ENCODE measurements at places on chromosomes 3 and 15.
A peak's percentile ranks its signal among the peaks of the same experiment; 100 is the strongest.

GRCh38 chr3:122468896-122469533 is 45.7 kb downstream of the KPNA1 start:
- no peak for DNase-seq

- DNase-seq, result no peak
Measured at GRCh38 chr3:46208167-46208704, at the start of gene CCR1. CCR1 (minus strand) TSS chr3:46208313; CDS start chr3:46204313, 4,000 bp downstream.

- no peak for DNase-seq
Measured at GRCh38 chr15:53665930-53666329, 93.5 kb downstream of the WDR72 start.

GRCh38 chr3:183108001-183108449 is 8.7 kb upstream of the MCCC1 start:
- no peak for DNase-seq

- DNase-seq, result no peak
Measured at GRCh38 chr3:24520101-24520495, 25.4 kb upstream of the THRB start.

GRCh38 chr15:38530113-38530512 is 34.5 kb downstream of the RASGRP1 start:
- no peak for DNase-seq

DNA sequence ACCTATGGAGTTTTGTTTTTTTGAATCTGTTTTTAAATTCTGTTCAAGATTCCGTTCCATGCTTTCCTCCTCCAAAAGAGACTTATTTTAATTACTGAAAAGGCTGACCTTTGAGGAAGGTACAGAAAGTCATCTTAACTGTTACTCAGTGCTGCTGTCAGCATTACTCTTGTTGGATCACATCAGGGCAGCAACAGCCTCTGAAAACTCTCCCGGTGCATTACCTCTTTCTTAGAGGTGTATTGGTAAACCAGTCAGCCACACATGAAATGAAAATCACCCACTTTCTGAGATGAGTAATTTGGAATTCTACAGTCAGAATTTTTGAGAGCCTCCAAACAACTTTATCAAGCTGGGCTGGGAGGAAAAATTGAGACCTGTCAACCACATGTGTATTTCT is 88.5 kb upstream of the LIMD1 start:
- no peak for DNase-seq

DNA sequence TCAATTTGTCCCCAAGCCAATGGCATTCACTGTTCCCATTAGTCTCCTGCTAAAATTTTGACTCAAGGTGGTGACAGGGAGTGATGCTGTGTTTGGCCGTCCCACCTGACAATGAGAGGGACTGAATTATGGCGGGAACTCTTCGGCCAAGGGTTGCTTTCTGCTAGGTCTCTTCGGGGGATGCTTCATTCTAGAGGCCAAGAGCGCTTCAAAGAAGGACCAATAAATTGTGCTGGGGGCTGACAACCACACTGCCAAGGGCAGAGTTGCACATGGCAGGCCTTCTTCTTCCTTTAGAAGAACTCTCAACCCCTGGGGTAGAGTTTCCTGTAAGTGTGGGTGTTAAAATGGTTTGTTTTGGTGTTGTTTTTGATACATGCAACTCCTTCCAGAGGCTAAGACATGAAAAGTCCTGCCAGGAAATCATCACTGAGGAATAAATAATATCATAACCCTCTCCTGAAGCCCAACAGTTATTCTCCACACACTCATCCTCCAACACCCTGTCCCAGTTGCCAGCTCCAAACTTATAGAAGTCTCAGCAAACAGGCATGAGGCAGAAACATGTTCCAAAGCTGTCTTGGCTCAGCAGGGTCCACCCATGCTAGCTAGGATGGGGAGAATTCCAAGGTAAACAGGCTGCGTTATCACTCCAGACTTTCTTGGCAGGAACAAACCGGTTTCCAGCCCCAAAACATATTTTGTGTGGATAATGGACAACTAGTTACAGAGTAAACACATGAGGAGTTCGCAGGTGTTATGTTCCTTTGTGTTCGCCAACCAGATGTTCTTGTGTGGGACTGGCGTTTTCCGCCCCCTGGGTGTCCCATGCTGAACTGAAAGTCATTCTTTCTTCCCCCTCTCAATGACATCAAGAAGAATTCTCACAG is 396.7 kb upstream of the RGMA start:
- DNase-seq, result no peak

GRCh38 chr3:89859757-89860156 is 752.3 kb downstream of the EPHA3 start:
- no peak for DNase-seq

GRCh38 chr15:38538328-38539007 is 26.1 kb downstream of the RASGRP1 start:
- DNase-seq, result no peak

- DNase-seq, result no peak
Measured at GRCh38 chr15:100211855-100212850, 129.6 kb downstream of the ADAMTS17 start.

GRCh38 chr3:37574177-37574943 is 287.3 kb upstream of the CTDSPL start:
- DNase-seq, result no peak

GRCh38 chr15:39127925-39128617 is 452.8 kb upstream of the THBS1 start:
- peak; percentile 31 for DNase-seq

- no peak for DNase-seq
Measured at GRCh38 chr3:117059956-117060270, 350.3 kb downstream of the TUSC7 start.

DNA sequence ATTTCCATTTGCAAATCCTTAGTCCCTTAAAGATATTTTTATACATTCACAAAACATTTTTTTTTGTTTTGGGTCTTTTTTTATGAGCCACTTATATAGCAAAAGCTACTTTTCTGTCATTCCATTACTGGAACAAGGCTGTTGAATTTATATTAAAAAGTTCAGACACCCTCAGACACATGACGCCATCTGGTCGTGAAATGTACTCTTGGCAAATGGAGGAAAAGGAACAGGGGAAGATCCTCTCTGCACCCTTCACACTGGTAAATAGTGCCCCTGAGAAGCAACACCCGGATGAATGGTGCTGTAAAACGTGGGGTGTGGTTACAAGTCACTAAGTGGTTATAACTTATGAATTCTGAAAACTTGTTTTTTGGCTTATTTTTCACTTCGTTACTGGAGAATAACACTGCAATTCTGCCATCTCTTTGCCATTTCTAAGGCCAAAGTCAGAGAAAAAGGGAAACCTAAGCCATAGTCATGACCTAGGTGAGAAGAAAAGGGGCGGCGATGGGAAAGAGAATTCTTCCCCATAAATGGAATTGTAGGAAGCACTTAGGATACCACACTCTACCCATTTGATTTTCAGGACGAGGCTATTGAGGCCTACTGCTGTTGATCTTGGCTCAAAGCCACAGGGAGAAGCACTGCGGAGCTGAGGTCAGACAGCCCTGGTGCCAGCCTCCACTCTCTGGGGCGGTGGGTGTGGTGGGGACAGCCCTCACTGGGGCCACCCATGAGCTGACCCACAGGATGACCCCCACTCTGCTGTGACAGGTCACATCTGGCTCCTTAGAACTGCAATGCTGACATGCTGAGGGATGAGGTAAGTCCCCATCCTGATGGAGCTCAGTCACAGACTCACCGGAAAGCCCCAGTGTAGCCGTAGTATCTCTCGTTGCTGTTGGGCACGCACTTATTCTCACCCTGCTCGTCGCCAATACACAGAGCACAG is 21.9 kb downstream of the LTF start:
- DNase-seq, result no peak

- no peak for DNase-seq
Measured at GRCh38 chr15:63449731-63450130, 54.7 kb upstream of the USP3 start.

- no peak for DNase-seq
Measured at GRCh38 chr3:195836476-195837135, 24.9 kb upstream of the MUC4 start.

DNA sequence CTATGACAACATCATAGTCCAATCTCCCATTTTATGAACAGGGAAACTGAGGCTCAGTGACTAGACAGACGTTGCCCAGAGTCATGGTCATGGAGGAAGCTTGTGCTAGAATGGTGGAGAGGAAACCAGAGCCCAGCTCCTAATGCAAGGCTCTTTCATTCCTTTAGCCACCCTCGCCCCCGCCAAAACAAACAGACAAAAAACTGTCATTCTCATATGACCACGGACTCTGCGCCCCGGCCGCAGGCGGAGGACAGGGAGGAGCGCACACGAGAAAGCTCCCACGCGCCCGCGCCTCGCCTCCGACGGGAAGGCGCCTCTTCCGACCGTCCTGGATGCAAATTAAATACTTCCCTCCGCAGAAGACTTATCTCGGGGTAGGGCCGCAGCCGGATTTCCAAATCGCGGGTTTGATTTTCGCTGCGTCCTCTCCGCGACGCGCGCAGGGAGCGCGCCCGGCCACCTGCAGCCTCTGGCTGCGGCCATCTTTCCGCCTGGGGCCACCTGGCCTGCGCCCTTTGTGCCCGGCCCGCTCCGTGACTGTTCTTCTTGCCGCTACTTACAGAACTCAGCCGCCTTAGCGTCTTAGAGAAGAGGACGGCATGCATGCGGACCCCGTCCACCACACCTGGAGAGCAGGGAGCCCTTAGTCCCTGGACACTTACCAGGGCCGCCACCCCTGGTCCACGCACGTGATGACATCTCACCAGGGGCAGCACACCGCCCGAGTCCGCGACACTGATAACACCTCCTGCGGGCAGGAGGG is 670 bp upstream of the ATP13A3 start:
- no peak for DNase-seq

- no peak for DNase-seq
Measured at GRCh38 chr3:112639455-112640225, 1.3 kb downstream of the CCDC80 start.

- DNase-seq, result no peak
Measured at GRCh38 chr15:47582233-47582632, 135.1 kb upstream of the SEMA6D start.

DNA sequence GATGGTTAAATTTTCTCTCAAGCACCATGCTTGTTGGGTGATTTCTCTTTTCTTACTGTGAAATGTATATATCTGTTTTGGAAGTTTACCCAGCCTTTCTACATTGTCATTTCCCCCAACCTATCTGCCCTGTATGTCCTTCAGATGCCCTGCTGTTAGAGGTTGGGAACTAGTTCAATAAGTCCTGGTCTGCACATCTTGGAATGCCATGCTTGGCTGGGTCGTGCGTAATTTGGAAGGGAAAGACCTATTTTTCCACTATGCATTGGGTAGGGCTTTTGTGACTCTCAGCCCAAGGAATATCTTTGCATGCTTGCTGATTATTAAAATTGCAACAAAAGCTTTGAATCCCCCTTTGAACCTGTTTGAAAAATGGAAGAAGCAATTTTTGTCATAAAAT is 63.8 kb downstream of the TRIM71 start:
- DNase-seq, result no peak

- DNase-seq, result no peak
Measured at GRCh38 chr15:60656481-60656880, 177.5 kb upstream of the ICE2 start.

DNA sequence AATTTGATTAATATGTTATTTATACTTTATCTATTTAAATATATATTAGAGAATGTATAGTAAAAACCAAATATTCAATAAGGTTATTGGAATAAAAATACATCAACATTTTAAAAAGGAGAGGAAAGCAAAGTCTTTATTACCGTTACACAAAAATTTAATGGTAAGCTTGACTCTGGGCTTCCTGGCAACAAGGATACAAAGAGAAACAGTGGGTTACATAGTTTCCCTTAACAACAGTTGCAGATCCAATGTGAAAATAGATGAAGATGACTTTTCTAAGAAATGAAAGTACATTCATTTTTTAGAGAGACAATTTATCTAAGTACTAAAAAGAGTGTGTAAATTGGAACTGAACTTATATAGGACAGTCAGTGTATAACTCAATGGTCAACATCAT is 6.0 kb upstream of the PHLDB2 start:
- DNase-seq, result no peak

DNA sequence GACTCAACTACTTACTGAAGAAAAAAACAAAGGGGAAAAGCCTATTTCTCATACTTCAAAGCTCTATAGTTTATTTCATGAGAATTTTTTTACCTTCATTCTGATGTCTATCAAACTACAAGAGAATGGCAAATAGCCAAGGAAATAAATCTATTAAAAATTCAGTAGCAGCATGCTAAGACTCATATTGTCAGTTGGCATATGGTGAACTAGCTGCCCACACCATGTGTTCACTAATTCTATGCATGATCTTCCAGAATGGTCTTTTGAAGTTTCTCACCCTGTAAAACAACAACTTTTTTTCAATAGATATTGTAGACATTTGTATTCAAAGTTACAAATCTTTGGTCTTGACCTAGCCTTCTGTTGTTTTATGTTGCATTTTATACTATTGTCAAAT is 386.2 kb downstream of the RSL24D1 start:
- DNase-seq, result no peak

GRCh38 chr3:13370609-13371008 is 49.5 kb downstream of the NUP210 start:
- no peak for DNase-seq

- DNase-seq, result no peak
Measured at GRCh38 chr15:52097180-52097579, 15.4 kb downstream of the BCL2L10 start.

GRCh38 chr3:123525433-123525832 is 59.4 kb downstream of the HACD2 start:
- no peak for DNase-seq

DNA sequence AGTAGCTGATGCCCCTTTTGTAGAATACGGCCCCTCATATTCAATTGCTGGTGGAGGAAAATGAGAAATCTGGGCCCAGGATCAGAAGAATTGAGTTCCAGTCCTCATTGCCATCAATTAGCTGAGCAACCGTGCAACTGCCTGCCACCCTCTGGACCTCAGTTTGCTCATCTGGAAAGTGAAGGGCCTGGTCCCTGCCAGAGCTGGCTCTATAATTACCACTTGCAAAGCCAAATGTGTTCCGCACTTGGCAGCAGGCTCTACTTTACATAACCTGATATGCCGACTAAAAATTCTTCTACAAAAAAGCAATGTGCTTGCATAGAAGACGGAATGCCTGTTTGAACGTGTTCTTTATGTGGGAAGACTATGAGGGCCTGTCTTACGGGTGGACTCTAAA is 8.6 kb upstream of the ITGB5 start:
- no peak for DNase-seq

- DNase-seq, result no peak
Measured at GRCh38 chr3:12179441-12179840, 20.7 kb upstream of the TIMP4 start.

GRCh38 chr3:72474775-72475174 is 373.5 kb downstream of the SHQ1 start:
- no peak for DNase-seq

DNA sequence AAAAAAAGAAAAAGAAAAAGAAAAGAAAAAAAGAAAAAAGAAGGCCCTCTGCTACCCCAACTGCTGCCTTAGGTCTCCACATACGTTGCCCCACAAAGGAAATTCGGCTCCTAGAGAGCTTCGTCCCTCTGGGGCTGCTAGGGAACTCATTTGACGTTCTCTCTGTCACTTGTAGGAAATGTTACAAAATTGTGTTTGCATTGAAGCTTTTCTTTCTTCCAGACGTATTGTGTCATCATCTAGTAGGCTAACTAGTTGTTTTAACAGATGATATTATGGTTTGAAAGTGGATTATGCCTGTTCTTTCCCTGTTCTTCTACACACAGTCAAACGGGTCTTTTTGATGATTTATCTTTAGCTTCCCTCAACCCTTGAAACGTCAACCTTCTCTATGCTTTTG is 125.3 kb downstream of the BDH1 start:
- DNase-seq, result no peak

GRCh38 chr3:165854696-165855095 is 17.5 kb upstream of the BCHE start:
- DNase-seq, result no peak

All from T1000 (cell line).